ENCODE measurements at places on chromosomes 1 and 21.

- no peak for DNase-seq
These were observed 26.0 kb downstream of the TRAPPC10 start for GRCh38 chr21:44038063-44038462.

DNA sequence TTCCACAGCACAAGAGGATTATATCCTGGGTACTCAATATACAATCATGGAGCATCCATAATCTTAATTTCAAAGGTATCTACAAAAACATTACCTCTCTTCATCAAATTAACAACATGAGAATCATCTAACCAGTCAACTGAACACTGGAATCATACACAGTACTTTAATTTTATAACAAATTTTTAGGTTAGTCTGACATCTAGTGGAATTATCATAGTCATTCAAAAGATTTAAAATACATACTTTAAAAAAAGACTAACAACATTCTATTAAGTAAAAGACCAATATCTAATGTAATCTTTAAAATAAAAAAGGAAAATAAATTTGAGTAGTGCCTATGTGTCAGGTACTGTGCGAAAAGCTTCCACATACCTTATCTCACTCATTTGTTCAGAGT is 16.8 kb upstream of the SH3GLB1 start:
- DNase-seq = no peak

DNA sequence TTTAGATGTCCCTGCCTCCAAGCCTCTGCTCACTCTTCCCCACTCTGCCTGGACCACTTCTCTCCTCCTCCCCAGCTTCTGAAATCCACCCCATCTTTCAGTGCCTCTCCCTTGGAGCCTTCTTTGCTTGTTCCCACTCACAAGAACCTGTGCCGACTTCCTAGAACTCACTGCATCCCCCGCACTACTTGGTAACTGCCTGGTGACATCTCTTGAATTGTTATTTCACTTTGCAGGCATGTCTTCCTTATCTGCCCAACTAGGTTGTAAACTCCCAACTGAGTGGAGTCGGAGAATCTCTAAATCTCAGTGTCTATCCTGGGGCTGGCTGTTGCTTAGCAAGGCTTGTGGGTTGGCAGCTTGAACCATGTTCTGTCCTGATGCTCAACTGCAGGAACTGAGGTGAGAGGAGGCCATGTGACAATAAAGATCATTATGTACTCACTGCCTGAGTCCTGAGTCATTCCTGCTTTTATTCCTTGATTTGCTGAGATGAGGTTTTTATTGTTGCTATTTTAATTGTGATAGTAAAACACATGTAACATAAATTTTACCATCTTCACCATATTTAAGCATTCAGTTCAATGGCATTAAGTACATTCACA is 3.9 kb downstream of the KPRP start:
- DNase-seq = no peak

- DNase-seq = no peak
These were observed 654.2 kb upstream of the PKN2 start for GRCh38 chr1:88029899-88030298.

- DNase-seq = no peak
These were observed 2.6 kb downstream of the RIMS3 start for GRCh38 chr1:40662864-40663263.

DNA sequence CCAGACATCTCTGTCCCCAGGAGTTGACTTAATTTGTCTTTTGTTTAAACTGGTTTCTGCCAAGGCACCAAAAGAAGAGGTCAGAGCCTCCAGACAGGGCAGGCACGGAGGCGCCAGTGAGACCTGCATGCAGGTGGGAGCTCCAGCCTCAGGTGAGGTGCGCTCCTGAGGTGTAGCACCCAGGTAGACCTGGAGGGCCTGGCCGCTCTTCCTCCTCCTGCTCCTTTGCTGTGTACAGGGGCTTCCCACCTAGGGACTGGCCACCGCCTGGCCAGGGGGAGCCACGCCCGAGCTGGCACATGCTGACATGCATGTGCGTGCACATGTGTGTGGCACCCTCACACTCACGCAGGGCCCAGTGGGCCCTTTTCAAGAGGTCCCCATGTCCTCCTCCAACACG is 158.7 kb downstream of the PEX14 start:
- DNase-seq = no peak

GRCh38 chr1:34050709-34051485 is 114.1 kb downstream of the CSMD2 start:
- no peak for DNase-seq

DNA sequence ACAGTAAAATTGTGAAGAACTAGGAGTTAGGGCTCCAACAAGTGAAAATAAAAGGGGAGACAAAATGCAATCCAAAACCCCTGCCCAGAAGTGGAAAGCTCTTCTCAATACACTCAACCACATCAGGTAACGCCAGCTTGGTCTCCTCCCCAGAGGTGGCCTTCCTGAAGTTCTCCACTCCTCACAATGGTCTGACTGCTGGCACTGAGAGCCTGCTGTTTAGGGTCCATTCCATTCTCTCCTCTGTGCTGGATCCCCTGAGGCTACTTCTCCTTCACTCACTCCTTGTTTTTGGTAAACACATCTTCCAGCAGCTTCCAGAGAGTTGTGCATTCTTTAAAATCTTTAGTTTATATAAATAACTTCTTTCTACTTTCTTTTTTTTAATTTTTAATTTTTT is 189.5 kb downstream of the KCNT2 start:
- DNase-seq = no peak

DNA sequence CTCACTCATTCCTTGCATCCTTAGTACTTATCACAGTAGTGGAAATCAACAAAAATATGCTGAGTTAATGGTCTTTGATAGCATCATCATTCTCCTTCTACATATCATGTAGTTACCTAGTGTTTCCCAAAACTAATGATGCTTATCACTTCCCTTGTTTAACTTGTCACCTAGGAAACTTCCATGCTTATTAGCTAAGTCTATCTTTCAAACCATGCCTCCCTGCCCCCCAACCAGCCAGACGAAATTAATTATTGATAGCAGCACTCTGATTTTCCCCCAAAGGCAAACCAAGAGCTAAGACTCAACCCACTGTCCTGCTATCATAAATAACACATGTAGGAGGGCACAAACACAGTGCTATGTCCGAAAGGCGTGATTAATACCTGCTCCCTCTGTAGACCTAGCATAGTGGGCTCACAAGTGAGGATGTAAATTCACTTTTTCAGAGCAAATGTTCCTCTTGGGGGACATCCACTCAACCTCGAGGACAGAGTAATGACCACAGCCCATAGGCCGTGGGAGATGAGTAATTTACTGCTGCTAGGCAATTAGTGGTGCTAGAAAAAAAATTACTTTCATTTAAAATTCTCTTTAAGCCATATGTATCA is 25.8 kb upstream of the LPAR3 start:
- no peak for DNase-seq

All from activated CD8-positive, alpha-beta memory T cell treated with anti-CD3 and anti-CD28 coated beads for 1 hour (primary cell).